Hepatocyte (in vitro differentiated cells): ENCODE measurements at places on chromosomes 1 and 21.

DNA sequence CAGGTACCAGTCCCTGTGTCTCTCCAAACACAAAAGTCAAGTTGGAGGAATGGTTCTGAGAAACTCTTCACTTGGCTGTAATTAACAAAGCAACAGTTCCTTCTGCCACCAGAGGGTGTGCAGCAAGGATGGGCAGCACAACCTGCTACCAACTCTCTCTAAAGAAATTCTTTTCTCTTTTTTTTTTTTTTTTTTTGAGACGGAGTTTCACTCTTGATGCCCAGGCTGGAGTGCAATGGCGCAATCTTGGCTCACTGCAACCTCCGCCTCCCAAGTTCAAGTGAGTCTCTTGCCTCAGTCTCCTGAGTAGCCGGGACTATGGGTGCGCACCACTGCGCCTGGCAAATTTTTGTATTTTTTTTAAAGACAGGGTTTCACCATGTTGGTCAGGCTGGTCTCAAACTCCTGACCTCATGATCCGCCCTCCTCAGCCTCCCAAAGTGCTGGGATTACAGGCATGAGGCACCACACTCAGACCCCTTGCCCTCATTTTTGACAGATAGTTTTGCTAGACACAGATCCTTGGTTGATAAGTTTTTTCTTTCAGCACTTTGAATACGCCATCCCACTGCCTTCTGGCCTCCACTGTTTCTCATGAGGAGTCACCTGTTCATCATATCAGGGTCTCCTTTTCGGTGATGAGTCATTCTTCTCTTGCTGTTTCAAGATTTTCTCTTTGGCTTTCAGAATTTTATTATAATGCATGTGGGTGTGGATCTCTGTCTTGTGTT, 12.1 kb upstream of the DEGS1 start:
- no peak for DNase-seq

DNA sequence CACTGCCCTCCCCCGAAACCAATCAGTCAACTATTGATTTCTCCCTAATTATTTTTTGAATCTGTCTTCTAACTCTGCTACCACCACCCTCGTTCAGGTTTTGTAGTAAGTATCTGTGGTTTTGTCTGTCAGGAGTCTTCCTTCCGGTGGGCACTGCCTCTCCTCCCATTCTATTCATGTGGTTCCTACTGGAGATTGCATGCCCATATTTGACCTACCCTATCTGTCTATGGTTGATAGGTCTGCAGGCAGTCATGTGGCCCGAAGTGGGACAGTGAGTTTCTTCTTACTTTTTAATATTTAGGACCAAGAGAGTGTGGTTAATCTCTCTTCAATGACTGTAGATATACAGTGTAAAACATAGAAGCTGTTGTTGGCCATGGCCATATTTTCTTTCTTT, 17.8 kb upstream of the MAST2 start:
- no peak for DNase-seq

DNA sequence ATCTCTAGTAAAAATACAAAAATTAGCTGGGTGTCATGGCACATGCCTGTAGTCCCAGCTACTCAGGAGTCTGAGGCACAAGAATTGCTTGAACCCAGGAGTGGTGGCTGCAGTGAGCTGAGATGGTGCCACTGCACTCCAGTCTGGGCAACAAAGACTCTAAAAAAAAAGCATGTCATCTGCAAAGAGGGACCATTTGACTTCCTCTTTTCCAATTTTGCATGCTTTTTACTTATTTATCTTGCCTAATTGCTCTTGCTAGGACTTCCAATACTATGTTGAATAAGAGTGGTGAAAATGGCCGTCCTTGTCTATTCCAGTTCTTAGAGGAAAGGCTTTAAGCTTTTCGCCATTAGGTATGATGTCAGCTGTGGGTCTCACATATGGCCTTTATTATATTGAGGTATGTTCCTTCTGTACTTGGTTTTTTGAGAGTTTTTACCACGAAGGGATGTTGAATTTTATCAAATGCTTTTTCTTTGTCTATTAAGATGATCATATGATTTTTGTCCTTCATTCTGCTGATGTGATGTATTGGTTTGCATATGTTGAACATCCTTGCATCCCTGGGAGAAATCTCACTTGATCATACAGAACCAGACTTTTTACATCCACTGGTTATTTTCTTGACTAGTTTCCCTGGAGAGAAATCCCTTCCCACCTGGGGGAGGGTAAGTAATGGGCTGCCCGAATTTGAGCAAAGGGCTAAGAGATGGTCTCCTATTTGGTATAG, 17.0 kb upstream of the RAP1GAP start:
- DNase-seq, result no peak

DNA sequence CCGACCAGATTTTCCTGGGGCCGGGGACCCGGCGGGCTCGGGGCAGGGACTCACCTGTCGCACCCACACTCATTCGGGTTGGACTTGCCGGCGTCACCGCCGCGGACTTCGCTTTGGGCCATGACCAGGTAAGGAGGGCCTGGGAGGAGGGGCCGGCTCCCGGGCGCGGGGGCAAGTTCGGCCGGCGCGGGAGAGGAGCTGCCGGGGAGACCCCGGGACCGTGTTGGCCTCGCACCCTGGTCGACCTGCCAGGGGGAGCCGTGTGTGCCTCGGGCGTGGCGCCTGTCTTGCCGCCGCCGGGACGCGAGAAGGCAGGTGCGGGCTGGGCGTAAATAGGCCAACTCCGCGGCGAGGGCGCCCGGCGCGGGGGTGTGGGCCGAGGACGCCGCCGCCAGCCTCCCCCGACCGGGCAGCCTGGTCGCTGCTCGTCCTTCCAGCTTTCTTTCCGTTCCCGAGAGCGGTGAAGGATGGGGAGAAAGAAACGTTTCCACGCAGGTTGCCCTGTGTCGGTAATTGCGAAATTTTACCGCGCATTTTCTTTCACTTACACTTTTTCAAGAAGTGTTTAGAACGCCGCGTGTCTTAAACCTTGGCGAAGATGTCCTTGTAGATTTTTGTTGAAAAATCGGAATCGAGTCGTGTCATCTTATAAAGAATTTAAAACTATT, 558 bp downstream of the USP1 start:
- DNase-seq, result peak; percentile 48

- DNase-seq, result no peak
Observed at GRCh38 chr1:151277249-151277648, 4.8 kb upstream of the ZNF687 start.

DNA sequence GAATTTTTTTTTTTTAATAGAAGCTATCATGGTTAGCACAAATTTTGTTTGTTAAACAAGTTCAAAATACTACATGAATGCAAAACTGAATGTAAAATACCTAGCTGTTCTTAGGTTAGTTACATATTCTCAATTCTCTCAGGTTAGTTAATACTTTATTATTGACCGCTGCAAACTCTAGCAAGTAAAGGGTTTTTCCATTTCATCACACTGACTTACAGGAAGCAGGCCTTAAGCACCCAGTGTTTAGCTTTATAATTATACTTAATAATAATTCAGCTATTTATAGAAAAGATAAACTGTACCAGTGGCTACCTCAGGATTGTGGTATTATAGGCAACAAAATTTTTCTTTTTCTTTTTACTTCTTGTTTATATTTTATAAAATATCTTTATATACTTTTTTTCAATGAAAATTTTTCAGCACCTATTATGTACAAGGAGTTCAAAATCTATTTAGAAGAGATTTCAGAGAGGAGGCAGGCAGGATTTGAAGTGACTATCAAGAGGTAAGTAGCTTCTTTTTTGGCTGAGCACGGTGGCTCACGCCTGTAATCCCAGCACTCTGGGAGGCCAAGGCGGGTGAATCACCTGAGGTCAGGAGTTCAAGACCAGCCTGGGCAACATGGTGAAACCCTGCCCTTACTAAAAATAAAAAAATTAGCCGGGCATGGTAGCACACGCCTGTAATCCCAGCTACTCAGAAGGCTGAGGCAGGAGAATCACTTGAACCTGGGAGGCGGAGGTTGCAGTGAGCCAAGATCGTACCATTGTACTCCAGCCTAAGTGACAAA, 17.9 kb downstream of the PLPP3 start:
- no peak for DNase-seq

GRCh38 chr1:180168786-180169639, 14.3 kb downstream of the QSOX1 start:
- peak; percentile 69 for DNase-seq

GRCh38 chr1:55476445-55477015, 261.4 kb upstream of the USP24 start:
- peak; percentile 19 for DNase-seq

DNA sequence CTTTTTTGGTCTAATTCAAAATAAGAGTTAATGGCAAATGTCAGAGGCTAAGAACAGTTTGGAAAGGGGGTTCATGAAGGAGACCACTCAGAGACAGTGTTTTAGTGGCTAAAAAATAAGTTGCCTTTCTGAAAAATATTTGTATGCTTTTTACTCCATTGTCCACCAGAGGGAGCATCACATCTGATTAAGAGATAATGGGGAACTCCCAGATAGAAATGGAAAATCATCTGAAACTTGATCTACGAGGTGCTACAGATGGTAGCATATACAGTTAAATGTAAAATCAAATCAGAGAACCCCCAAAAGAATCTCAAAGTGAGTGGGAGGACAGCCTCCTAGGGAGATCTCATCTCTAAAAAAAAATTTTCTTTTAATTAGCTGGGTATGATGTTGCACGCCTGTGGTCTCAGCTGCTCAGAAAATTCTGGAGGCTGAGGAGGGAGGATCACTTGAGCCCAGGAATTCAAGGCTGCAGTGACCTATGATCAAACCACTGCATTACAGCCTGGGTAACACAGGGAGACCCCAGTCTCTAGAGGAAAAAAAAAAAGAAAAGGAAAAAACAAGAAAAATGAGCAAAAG, 9.7 kb downstream of the SMYD3 start:
- peak; percentile 77 for DNase-seq

DNA sequence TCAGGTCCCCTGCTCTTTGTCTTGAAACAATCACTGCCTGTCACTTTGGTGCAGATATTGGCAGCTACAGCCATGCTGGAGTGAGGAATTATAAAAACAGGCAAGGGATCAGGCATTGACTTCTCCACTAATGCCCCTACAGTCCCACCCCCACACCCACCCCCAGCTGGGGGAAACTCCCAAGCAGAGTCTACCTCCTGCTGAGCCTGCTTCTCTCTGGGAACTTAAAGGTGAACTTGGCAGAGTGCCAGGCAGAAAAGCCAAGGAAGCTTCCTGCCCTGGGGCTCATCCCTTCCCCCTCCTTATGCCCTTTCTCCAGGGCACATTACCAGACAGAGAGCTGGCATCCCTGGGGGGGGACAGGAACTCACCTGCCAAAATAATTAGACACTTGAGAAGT, 6.7 kb downstream of the NCMAP start:
- DNase-seq, result peak; percentile 57

DNA sequence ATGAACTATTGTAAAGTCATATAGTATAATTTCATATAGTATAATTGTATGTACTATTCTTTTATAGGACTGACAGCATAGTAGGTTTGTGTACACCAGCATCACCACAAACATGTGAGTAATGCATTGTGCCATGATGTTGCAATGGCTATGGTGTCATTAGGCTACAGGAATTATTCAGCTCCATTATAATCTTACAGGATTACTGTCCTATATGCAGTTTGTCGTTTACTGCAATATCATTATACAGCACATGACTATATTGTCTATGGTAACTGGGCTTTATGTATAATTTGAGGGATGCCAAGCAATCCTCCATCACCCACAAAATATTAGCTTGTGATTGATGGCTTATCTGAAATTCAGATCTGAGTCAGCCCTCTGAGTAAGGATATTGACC, 54.2 kb upstream of the PBX1 start:
- no peak for DNase-seq

DNA sequence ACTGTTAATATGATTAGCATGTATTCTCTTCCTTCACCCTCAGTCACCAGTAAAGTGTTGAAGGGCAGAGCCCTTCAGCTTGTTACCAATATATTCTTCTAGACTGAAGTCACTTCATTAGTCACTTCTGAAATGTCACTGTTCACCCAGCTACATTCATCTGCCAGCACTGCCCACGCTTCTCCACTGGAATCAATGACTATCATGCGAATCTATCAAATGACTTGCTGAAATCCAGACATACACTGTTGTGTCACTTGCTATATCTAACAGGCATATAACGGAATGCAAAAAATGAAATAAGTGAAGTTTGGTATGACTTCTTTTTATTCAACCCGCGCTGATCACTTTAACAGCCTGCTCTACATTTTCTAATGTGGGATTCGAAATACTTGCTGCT, 16.1 kb downstream of the FH start:
- no peak for DNase-seq

- no peak for DNase-seq
Observed at GRCh38 chr1:7683521-7683920, 87.6 kb upstream of the VAMP3 start.

DNA sequence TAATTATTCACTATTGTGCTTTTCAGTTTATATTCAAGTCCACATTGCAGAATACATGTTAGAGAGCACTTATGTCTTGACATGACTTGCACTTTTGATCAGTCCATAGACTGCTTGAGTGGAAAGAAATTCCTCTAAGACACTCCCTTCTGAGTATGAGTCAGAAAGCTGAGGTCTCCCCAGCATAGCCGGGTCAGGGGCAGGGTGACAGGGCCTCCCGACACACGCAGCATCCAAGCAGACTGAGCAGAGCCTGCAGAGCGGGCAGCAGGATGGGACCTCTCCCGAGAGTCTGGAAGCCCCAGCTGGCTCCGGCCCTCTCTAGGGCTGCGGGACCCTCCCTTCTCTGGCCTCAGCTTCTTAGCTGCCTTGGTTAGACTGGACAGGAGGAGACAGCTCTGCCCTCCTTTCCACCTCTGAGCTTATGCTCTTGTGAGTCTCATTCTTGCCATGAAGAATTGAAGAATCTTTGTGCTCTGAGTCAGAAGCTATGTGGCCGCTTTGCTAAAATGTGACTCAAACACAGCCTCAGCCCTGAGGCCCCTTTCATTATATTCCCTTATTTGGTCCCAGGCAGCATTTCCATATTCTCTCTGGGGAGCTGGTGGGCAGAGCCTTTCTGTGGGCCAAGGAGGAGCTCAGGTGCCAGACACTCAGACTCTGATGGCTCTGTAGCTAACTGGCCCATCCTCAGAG, 11.2 kb upstream of the CAPN2 start:
- peak; percentile 85 for DNase-seq

DNA sequence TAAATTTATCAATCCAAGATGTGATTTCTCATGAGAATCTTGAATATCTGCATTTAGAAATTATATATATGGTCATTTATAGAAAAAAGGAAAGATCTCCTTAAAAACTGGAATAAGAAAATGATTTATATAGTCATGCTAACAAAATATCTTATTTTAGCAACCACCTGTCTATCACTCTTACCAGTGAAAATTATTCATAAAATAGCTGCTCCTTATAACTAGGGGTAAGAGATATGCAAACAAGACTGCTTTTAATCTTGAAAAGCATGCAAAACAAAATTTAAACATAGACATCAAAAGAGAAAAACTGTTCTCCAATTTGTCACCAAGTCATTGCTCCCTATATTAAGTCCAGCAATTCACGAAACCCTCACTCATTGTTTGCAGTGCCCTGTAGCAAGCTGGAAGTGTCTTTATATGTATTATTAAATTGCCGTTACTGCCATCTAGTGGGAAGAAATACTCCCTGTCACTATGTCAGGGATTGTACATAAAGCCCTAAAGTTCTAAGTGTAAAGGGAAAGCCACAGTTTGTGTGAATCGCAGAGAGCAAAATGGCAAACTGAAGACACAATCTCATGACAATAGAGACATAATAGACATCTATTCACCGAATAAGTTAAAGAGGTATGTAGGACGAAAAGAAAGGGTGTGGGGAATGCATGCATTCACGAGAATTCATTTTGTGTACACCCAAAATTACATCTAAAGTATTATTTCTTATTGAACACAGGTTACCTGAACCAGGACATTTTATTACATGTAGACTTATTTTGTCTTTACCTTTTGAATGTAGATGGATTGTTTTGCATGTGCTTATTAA, 600.5 kb downstream of the USP25 start:
- peak; percentile 85 for DNase-seq
